Activated CD8-positive, alpha-beta memory T cell treated with anti-CD3 and anti-CD28 coated beads, Interleukin-2, amount 10 ng/mL, durations not matched to agents 7 days and 5 days (primary cell): ENCODE measurements at places on chromosomes 3 and 15.

- no peak overlapping the region for H3K4me3 ChIP-seq
- H3K36me3 ChIP-seq = no peaks in the 10 kb centered on the region
- H3K4me1 ChIP-seq = no peaks in the 10 kb centered on the region
Measured at GRCh38 chr3:182129740-182130139, 418.0 kb downstream of the SOX2 start.

DNA sequence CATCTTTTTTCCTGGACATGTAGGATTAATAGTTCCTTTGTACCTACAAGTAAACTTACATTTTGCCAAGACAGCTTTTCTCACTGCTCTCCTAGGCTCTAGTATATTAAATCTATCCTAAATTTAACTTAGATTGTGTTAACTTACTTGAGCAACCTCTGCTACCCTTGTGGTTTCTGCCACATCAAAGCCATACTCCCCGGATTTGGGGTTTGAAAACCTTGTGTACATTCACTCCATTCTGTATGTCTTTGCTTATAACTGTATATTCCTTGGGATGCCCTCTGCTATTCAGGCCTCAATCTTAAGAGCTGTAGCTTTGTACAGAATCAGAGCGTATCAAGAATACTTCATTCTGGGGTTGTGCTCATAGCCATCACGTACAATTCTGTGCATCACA is 60.4 kb downstream of the ARIH1 start:
- peaks cover 23% of the 10 kb centered on the region for H3K4me1 ChIP-seq
- H3K27me3 ChIP-seq = no peaks in the 10 kb centered on the region
- no peak overlapping the region for H3K27ac ChIP-seq
- peak; percentile 63 for DNase-seq

- no peaks in the 10 kb centered on the region for H3K36me3 ChIP-seq
- no peaks in the 10 kb centered on the region for H3K27me3 ChIP-seq
- H3K4me1 ChIP-seq = peaks cover 5% of the 10 kb centered on the region
- no peak for DNase-seq
Measured at GRCh38 chr15:81947548-81947947, 98.3 kb downstream of the MEX3B start.

DNA sequence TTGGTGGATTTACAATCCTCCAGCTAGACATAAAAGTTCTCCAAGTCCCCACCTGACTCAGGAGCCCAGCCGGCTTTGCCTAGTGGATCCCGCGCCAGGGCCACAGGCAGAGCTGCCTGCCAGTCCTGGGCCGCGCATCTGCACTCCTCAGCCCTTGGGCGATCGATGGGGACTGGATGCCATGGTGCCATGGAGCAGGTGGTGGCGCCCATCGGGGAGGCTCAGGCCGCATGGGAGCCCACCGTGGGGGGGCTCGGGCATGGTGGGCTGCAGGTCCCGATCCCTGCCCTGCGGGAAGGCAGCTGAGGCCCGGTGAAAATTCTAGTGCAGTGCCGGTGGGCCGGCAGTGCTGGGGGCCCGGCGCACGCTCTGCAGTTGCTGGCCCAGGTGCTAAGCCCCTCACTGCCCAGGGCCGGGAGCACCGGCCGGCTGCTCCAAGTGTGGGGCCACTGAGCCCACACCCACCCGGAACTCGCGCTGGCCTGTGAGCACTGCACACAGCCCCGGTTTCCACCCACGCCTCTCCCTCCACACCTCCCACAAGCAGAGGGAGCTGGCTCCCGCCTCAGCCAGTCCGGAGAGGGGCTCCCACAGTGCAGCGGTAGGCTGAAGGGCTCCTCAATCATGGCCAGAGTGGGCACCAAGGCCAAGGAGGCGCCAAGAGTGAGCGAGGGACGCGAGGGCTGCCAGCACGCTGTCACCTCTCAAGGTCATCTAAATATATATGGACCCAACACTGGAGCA is 38.8 kb upstream of the IGSF11 start:
- no peaks in the 10 kb centered on the region for H3K36me3 ChIP-seq
- H3K4me1 ChIP-seq = no peaks in the 10 kb centered on the region
- no peak for DNase-seq
- H3K27ac ChIP-seq = no peak overlapping the region
- H3K4me3 ChIP-seq = no peak overlapping the region

- peak; percentile 57 for DNase-seq
- no peaks in the 10 kb centered on the region for H3K27me3 ChIP-seq
- H3K27ac ChIP-seq = peak overlapping the region; percentile 80
- H3K4me1 ChIP-seq = peaks cover 75% of the 10 kb centered on the region
Measured at GRCh38 chr3:10189557-10190354, 25.0 kb downstream of the IRAK2 start.

GRCh38 chr3:67578416-67578815 is 76.0 kb downstream of the SUCLG2 start:
- no peak overlapping the region for H3K27ac ChIP-seq
- H3K4me1 ChIP-seq = no peaks in the 10 kb centered on the region
- H3K36me3 ChIP-seq = peaks cover 36% of the 10 kb centered on the region
- no peak overlapping the region for H3K4me3 ChIP-seq
- no peak for DNase-seq
- no peaks in the 10 kb centered on the region for H3K27me3 ChIP-seq

GRCh38 chr15:65870889-65871533 is 1.7 kb downstream of the RAB11A start:
- no peaks in the 10 kb centered on the region for H3K27me3 ChIP-seq
- H3K4me3 ChIP-seq = peak overlapping the region; percentile 98
- DNase-seq = no peak
- peak overlapping the region; percentile 99 for H3K27ac ChIP-seq
- peaks cover 9% of the 10 kb centered on the region for H3K36me3 ChIP-seq
- peaks cover 33% of the 10 kb centered on the region for H3K4me1 ChIP-seq
